ENCODE measurements at places on chromosomes 4 and X.

GRCh38 chr4:134691915-134692314, 490.3 kb upstream of the PABPC4L start:
- no peak for DNase-seq

DNA sequence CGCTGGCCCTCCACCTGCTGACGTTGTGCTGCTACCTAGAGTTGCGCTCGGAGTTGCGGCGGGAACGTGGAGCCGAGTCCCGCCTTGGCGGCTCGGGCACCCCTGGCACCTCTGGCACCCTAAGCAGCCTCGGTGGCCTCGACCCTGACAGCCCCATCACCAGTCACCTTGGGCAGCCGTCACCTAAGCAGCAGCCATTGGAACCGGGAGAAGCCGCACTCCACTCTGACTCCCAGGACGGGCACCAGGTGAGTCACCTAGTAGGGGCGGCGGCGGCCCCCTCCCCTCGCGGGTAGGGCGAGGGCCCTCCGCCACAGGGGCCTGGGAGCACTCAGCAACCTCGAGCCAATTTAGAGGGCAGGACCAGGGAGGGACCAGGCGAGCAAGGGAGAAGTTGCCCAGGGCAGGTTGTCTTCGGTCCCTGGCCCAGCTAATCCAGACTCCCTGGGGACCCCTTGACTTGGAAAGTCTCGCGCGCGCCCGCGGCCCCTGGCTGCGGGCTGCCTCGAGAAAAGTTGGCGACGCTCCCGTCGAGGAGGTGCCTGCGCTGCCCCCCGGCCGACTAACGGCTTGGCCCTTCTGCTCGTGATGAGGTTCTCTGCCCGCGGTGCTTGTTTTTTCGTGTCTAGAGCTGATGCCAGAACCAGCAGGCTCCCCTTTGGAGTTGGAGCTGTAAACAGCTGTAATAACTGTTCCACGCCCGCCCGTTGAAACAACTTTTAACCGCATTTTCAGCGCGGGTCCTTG, 717 bp downstream of the EDA start:
- DNase-seq, result no peak

GRCh38 chr4:40612831-40613230, 16.8 kb downstream of the RBM47 start:
- no peak for DNase-seq

- no peak for DNase-seq
These were observed 16.4 kb upstream of the SRPX start for GRCh38 chrX:38236901-38237615.

DNA sequence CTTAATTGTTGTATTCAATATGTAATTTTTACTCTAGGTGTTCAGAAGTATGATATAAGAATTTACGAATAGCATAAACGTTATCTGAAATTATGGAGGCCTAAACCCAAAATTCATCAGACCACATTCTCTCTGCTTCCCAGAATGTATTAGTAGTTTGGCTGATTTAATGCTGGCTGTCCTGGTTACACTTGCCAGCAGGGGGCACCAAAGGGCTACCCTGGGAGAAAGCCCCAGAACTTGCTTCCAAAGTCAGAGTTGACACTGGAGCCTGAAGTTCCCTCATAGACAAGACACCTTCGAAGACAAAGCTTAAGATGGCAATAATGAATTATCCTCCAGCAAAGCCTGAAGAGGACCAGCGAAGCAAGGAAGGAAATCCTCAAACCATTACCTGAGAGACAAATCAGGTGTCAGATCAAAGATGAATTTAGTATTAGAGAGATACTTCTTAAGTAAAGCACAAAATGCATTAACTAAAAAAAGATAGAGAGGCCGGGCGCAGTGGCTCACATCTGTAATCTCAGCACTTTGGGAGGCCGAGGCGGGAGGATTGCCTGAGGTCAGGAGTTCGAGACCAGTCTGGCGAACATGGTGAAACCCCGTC, 11.3 kb upstream of the ANOS1 start:
- peak; percentile 46 for DNase-seq

- DNase-seq, result no peak
These were observed 91.0 kb upstream of the TRIM2 start for GRCh38 chr4:153113061-153113837.

Measured in stimulated activated CD4-positive, alpha-beta T cell treated with anti-CD3 and anti-CD28 coated beads, Interleukin-1b, Interleukin-23, amount 100 ng/mL, for 1 hour (primary cell).